CMK (cell line): ENCODE measurements at places on chromosomes 1 and 21.
A peak's percentile ranks its signal among the peaks of the same experiment; 100 is the strongest.

DNA sequence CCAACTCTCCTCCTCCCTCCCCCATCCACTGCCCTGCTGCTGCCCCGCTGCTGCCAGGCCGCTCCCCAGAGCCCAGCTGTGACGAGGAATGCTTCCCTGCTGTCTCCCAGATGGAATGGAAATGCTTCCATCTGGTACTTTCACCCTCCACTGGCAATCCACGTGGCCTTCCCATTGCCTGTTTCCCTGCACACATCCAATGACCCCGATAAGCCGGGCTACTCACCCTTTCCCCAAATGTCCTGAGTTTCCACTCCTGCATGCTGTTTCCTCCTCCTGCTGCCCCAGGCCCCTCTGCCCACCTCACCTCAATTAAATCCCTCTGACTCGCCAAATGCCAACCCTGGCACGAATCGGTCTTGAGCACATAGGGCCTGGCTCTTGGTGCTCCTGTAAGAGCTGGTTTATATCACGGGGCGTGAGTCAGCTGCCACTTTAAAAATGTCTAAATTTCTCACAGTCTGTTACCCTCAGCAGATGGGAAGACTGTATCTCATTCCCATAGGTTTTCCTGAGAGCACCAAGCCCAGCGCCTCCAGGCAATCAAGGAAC is 36.4 kb downstream of the MRAP start:
- DNase-seq, result no peak

GRCh38 chr1:38487396-38487795 is 372.2 kb downstream of the RRAGC start:
- no peak for DNase-seq

- no peak for DNase-seq
Observed at GRCh38 chr1:185681034-185681633, 53.1 kb upstream of the HMCN1 start.

DNA sequence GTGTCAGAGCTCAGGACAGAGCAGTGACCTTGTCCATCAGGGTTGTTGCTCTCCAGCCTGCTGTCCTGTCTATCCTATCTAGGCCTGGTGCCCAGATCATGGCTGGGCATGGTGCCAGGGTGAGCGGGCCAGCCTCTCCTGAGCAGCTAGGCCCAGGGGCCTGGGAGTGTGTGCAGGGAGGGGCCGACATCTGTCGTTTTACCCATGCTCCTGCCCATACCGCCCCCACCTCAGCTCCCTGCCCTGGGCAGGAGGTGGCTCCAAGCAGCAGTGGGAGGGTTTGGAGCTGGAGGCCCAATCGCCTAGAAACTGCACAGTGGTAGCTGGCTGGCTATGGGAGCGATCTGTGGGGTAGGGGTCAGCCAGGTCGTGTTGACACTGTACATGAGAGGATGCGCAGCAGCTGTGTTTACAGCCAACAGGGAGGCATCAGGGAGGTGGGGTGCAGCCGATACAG is 6.5 kb downstream of the INSRR start:
- no peak for DNase-seq

DNA sequence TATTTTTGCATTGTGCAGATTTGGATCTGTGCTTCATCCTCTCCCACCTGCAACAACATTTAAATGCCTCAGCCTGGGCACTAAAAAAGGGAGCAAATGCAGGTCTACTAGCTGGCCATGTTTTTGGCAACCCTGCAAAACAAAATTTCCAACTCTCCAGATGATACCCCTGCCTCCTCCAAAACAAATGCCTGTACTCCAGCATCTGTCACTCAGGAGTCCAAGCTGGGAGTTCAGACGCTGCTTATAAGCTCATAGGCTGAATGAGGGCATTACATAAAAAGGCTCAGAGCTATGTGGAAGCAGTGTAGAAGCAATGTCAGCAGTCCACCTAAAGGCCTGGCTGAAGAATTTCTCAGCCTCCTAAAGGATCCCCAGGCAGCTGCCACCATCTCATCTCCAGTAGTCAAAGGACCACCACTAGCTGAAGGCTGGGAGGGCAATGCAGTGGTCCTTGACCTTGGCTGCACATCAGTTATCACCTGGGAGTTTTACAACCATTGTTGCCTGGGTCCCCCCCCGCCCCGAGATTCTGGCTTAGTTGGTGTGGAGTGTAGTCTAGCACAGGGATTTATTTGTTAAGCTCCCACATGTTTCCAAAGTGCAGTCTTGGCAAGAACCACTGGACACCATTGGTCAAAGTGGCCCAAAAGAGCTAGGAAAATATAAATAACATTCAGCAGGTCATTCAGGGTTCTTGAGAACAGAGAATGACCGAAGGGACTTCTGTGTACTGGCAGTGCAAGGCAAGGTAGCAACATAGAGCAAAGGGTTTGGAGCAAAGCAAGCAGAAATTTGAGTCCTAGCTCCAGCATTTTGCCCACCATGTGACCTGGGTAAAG is 57.2 kb downstream of the ITPKB start:
- DNase-seq, result no peak

DNA sequence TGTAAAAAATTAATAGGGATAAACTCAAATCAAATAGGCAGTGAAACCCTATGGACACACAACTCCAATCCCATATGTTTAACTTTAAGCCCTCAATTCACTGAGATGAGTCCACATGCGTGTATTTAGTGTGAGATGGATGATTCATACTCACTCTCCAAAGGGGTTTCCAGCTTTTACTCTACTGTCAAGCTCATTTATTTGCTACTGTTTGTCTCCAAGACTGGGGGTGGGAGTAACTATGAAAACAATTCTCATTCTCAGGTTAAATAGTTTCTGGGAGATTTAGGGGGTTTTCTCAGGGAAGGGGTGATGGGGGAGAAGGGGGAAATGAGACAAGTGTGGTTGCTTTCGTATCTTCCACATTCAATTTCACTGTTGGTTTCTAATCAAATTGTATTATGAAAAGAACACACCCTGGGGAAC is 2.7 kb downstream of the RAB29 start:
- DNase-seq, result no peak

DNA sequence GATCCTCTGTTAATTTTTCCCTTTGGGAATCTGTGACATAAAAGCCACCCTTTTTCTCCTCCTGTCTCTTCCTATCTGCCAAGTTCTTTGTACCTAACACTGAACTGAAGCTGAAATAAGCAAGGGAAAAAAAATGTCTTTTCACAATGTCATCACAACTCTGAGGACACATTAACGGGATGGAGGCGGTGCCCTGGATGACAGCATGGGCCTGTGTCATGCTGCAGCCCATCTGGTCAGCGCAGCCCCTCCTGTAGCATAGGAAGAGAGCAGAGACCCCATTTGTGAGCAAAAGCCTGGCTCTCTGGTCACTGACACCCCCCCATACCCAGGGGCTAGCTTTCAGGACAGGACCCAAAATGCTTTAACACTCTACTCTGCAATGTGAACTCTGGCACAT is 22.5 kb downstream of the SYT2 start:
- DNase-seq, result no peak

- DNase-seq, result no peak
Observed at GRCh38 chr1:203765029-203765837, at the start of gene LAX1. TSS of gene LAX1 (plus strand) at chr1:203765183. CDS start at chr1:203765566, 383 bp downstream.

DNA sequence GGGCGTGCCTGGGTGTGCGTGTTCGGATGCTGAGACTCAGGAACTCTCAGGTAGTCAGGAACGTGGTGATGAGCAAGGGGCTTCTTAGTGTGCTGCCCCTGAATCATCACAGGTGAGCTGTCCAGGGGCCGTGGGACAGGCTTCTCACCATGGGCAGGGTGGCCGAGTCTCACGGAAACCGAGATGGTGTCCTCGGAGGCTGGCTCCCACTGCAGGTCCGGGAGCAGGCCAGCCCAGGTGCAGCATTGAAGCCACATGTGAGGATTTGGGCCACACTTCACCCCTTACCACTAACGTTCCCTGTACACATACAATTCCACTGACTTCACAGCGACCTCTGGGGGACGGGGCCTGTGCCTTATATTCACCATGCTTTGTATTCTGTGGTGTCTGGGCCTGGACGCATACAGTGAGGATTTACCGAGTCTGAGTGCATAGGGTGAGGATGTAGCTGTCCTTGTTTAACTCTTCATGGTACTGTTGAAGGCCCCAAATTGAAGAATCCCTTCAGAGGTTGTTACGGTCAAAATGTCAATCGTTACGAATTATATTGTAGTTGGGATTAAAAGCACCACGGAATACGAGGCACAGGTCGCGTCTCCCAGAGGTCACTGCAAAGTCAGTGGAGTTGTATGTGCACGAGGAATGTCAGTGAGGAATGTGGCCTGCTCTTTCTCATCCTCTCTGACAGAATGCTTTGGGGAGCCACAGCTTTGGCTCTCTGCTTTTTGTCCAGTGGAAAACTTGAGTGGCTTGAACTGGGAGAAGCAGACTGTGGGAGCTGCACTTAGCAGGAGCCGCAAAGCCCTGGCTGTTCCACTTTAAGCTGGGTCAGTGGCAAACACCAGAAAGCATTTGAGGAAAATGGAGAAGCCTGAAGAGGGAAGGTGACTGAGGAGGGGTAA is 95.3 kb downstream of the MTR start:
- DNase-seq, result no peak

- no peak for DNase-seq
Observed at GRCh38 chr1:220572416-220572815, 44.5 kb downstream of the MARK1 start.

DNA sequence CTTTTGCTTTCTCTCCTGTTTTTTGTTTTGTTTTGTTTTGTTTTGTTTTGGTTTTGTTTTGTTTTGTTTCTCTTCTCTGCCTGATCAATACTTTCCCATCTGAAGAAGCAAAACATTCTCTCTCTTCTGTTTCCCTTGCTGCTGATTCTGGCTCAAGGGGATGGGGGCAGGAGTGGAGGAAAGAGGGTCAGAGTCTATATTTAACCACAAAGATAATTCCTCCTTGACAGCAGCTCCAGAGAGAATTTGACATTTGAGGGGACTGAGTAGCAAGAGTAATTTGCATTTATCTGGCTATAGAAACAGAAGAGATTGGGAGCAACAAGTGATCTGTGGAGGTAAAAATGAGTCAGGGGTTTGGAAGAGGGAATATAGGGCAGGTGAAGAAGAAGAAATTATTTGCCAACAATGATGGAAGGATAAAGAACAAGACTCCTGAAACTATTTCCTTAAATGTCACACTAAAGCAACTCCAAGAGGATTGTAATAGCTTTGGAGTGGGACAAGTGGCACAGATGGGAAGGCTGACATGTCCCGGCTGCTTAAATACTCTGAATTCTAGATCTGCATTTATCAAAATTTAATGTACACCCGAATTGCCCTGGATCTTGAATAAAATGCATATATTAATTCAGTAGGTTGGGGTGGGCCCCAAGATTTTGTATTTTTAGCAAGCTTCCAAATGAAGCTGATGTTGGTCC is 349.3 kb upstream of the PLXNA2 start:
- DNase-seq, result no peak

GRCh38 chr1:101257500-101258325 is 20.9 kb downstream of the S1PR1 start:
- peak; percentile 75 for DNase-seq

GRCh38 chr21:16088056-16088455 is 358.3 kb downstream of the USP25 start:
- DNase-seq, result no peak

GRCh38 chr1:70353601-70354331 is 756 bp downstream of the ANKRD13C start:
- DNase-seq, result no peak

GRCh38 chr1:111801071-111801850 is 45.6 kb downstream of the DDX20 start:
- no peak for DNase-seq

DNA sequence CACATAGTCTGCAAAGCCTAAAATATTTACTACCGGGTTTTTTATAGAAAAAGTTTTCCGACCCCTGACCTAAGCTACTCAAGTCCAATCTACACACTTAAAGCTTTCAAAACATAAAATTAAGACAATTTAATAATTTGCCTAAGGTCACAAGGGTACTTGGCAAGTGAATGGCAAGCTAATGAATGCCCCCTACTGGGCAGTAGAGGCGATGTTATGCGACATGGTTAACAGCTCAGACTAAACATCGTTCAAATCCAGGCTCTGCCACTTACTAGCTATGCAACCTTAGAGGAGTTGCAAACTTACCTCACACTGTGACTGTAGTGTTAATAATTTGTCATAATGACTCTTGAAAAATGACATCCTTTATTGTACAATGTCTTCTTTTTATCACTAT is 317.2 kb upstream of the NFIA start:
- DNase-seq, result peak; percentile 52

GRCh38 chr1:226403201-226404034 is 4.5 kb downstream of the PARP1 start:
- peak; percentile 54 for DNase-seq

DNA sequence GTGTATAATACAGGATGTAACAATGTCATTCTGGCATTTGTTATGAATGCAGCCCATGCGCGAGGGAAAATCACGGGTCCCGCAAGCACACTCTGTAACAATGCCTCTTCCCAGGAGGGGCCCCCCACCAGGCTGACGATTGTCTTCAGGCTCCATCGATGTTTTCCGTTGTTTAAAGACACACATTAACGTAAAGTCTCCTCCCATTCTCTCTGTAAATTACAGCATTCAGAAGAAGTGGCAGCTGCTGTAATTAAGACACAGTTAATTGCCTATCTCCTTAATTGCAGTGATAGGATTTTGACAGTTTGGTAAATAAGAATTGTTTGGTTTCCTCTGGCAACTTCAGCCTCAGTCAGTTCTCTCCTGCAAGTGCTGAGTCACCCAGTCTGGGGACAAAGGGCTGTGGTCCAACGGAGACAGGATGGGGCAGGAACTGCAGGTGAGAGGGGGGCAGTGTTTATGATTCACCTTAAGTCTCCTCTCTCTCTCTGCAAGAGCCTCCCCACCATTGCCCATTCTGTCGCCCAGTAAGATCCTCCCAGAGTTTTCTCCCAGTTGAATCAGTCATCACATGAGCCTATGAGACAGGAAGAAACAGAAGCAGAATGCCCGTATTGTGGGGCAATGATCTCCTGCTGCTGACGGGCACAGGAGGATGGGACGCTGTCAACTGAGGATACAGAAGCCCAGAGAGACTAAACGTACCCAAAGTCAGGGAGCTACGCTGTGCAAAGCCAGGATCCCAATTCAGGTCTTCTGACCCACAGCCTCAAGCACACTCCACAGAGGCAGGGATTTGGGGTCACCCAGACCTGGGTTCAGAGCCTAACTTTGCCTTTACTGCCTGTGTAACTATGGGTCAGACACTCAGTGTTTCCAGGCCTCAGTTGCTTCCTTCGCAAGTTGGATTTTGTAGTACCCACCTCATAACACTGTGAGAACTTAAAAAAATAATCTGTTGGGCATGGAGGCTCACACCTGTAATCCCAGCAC is 110.0 kb downstream of the ADSS2 start:
- DNase-seq, result no peak

DNA sequence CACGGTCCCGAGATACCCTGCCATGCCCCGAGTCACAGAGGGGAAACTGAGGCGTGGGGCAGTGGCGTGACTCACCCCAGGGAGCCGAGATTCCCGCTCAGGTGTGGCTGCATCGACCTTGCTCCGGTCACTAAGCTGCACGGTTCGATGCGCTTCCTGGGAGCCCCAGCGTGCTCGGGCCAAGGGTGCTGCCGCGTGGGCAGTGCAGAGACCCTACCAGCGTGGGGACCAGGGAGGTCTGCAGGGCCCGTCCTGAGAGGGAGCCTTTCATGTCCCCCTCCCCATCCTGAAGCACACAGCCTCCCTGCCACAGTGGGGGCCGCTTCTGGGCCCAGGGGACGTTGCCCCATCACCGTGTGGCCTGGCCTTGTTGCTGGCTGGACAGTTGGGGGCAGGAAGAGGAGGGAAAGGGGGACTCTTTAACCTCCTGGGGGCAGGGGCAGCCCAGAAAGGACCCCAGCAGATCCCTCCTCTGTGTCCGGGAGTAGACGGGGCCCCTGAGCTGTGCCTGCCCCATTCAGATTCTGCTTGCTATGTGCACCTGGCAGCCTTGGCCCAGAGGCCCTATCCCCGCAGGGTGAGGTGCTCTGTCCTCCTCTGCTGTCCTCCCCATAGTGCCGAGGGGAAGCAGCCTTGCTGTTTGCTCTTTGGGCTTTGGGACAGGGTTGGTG is 52.3 kb downstream of the COL18A1 start:
- DNase-seq, result no peak
